Astrocyte of the cerebellum (primary cell): ENCODE measurements at places on chromosomes 6 and 20.

GRCh38 chr6:51986864-51987263, 100.5 kb downstream of the PKHD1 start:
- DNase-seq, result no peak

DNA sequence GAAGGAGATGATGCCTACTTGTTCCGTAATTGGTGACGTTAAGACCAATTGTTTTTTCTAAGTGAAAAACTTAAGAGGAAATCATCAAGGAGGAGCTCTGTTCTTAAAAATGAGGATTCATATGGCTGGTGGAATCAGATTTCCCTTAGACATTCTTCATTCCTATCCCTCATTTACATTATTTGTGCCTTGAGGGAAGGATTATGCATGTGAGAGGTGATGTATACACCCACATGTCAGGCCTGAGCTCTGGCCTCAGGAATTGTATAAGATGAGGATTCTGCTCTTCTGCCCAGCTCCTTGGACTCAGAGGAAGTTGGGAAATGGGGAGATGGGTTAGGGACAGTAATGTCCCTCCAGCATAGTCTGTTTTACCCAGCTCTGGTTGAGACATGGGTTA, 42.3 kb downstream of the SCP2D1 start:
- no peak for DNase-seq

DNA sequence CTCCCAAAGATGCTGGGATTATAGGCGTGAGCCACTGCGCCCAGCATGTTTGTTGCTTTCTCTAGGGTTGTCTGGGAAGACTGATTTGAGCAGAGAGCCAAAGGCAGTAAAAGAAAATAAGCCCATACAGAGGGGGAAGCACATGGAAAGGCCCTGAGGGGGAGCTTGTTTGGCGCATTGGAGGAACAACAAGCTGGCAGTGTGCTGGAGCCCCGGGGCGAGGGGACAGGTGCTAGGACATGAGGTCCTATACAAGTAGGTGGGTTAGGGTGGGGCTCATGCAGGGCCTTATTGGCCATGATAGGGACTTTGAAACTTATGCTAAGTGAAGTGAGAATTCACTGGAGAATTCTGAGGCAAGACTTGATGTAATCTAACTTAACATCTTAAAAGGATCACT, 35.3 kb downstream of the CD109 start:
- DNase-seq, result no peak

DNA sequence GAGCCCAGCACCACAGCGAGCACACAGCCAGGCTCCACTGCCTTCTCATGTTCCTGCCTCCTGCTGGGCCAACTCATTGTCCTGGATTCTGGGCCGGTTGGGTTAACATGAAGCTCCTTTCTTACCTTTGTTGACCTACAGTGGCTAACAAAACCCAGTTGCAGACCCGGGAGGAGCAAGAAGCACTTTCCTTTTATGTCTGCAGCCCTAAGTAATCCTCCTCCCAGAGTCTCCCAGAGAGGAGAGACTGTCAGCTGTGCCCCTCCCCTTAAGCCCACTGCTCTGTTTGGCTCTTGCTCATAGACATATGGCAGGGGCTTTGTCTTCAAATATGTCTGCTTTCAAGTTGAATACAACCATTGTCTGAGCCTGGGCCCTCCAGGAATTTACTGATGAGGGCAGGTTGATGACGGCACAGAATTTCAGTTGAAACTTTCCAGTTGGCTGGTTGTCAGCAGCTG, 55.2 kb downstream of the PSMB1 start:
- DNase-seq, result peak; percentile 39

- no peak for DNase-seq
These were observed 48.1 kb downstream of the HMGCLL1 start for GRCh38 chr6:55530931-55531330.

DNA sequence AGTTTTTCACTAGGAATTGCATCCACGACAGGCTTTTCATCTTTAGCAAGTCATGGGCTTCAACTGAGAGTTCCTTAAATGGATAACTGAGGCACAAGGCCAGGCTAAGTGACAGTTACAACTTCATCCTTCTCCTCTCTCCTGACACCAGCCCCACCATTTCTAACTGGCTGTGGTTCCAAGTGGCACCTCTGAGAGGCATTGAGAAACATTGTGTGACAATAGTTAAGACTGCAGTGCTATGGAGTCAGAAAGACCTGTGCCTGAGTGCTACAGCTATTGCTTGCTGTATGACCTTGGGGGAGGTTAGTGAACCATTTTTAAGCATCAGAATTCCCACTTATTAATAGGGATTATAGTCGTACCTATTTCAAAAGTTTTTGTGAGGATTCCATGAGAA, 26.2 kb upstream of the MLIP start:
- DNase-seq, result no peak

DNA sequence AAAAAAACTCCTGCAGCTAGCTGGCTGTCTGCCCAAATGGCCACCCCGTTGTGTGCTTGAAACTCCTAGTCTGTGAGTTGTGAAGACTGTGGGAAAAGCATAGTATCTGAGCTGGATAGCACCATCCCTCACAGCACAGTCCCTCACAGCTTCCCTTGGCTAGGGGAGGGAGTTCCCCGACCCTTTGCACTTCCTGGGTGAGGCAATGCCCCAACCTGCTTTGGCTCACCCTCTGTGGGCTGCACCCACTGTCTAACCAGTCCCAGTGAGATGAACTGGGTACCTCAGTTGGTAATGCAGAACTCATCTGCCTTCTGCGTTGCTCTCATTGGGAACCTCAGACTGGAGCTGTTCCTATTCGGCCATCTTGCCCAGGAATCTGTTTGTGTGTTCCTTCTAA, 260.6 kb upstream of the STXBP5 start:
- DNase-seq, result no peak

- DNase-seq, result no peak
These were observed 30.9 kb upstream of the SMOC2 start for GRCh38 chr6:168410035-168410434.

DNA sequence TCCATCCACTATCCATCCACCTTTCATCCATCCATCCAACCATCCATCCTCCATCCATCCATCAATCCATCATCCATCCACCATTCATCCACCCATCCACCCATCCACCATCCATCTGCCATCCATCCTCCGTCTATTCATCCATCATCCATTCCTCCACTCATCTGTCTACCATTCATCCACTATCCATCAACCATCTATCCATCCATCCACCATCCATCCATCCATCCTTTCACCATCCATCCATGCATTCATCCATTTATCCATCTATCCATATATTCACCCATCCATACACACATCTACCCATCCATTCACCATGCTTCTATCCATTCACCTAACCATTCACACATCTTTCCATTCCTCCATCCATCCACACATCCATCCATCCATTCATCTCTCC, 207.0 kb upstream of the CDH4 start:
- DNase-seq, result no peak

GRCh38 chr6:134647861-134648260, 302.0 kb downstream of the ALDH8A1 start:
- DNase-seq, result no peak

- no peak for DNase-seq
These were observed 632.5 kb upstream of the MMS22L start for GRCh38 chr6:97915537-97915936.

GRCh38 chr6:110329348-110329713, 28.8 kb downstream of the METTL24 start:
- DNase-seq, result no peak

- DNase-seq, result no peak
These were observed 171.3 kb downstream of the COL21A1 start for GRCh38 chr6:56076033-56076432.

DNA sequence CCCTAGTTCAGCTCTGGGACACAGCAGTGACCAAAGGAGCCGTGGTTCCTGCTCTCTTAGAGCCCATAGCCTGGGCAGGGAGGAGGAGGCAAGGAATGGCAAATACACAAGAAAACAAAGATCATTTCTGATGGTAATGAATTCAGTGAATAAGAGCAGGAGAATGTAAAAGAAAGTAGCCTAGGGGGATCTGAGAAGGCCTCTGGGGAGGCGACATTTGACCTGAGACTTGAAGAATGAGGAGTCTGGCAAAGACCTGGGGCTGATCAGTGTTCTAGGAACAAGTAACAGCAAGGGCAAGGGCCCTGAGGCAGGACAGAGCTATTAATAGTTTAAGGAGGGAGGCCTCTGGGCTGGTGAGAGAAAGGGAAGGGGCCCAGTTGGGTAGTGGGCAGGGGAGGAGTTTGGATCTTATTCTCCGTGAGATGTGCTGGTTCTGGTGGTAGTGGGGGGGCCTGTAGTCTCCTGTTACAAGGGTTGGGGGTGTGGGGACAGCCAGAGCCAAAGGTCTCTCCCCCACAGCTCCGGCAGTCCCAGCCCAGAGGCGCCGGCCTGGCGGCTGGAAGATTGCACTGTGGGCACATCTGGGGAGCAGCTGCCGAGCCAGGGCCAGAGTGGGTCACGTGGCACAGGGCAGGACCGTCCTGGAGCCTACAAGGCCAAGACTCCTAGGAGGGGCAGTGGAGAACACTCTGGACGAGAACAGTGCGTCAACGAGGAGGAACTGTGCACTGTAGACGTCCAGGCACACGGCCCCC, 9.3 kb upstream of the ID1 start:
- no peak for DNase-seq

DNA sequence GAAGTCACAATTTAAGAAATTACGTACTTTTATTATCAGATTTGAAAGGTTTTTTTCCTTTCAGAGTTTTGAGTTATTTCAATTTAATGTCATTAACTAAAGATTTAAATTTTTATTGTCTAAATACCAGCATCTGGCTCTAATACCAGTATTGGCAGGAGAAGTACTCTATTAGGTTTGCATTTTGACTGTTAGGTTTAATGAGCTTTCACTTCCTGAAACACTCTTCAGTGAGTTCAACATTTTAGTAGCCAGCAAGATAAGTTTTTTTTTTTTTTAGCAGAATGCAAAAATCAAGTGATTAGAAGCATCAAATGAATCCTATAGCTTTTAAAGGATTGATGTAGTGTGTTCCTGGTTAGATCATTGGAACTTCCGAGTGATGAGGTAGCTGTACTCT, 34.0 kb upstream of the SCGN start:
- DNase-seq, result no peak

DNA sequence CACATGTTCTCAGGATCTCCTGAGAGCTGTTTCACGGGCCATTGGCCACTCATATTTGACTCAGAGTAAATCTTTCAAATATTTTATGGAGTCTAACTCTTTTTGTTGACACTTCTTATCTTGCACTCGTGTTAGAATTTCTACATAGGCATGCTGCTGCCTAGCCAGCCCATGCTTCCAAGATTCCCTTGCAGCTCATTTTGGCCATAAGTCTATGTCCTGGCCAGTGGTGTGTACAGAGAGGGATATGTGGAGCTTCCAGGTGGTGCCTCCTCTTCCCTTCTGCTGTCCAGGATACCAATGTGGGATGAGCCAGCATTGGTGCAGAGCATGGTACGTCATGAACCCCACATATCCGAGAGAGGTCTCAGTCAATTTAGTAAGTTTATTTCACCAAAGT, 522.6 kb downstream of the QKI start:
- DNase-seq, result no peak

GRCh38 chr6:75201901-75202672, 3.8 kb downstream of the COL12A1 start:
- no peak for DNase-seq

- no peak for DNase-seq
These were observed 16.9 kb upstream of the UBE2V1 start for GRCh38 chr20:50129662-50130355.

DNA sequence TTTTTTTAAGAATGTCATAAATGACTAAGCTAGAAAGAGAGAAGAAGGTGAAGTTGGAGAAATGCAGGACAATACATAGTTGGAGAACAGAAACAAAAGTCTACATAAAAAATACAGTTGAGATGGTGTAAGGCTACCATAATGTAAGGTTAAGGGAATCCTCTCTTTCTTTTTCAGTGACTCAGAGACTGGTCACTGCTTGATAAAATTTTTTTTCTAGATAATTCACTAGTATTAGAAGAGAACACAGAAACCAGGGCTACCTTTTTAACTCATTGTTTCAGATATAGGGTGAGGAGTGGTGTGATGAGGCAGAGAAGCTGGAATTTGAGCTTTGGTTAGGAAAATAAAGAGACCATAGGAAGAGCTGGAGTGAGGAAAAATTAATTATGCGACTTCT, 18.2 kb upstream of the EDN1 start:
- no peak for DNase-seq

DNA sequence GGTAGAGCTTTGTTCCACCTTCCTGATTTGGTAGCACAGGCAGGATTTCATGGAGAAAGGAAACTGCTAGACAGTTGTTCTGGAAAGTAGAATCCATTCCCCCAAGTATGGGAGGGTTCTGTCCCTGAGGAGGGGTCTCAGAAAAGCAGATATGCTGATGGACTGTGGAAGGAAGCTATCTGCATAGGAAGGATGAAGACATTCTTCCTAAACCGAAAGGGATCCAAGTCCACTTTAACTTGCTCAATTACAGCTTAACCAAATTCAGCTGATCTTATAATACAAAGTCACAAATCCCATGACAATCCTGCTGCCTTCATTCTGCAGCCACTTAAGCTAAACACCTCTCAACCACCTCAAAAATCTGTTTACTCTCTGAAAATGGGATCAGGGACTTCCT, 2.6 kb downstream of the MAN1A1 start:
- DNase-seq, result no peak

GRCh38 chr20:63129991-63130657, 85.8 kb downstream of the YTHDF1 start:
- no peak for DNase-seq

- no peak for DNase-seq
These were observed 87.9 kb downstream of the KIF13A start for GRCh38 chr6:17899491-17899890.

- no peak for DNase-seq
These were observed 615.1 kb upstream of the NRSN1 start for GRCh38 chr6:23510778-23511510.

- no peak for DNase-seq
These were observed 84.5 kb downstream of the PLCB1 start for GRCh38 chr20:8216375-8217200.

DNA sequence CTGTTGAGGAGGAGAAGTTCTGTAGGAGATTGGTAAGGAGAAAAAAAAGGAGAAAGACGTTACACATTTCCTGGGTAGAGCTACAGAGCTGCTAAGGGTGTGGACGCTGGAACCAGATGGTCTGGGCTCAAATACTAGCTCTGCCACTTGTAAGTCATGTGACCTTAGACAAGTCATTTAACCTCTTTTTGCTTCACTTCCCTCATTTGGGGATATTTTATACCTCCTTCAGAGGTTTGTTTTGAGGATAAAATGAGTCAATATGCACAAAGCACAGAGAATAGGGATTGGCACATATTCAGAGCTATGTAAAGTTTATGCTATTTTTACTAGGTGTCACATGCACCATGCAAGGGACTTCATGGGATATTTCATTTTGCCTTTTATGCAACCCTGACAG, 708.8 kb downstream of the DHX35 start:
- no peak for DNase-seq

DNA sequence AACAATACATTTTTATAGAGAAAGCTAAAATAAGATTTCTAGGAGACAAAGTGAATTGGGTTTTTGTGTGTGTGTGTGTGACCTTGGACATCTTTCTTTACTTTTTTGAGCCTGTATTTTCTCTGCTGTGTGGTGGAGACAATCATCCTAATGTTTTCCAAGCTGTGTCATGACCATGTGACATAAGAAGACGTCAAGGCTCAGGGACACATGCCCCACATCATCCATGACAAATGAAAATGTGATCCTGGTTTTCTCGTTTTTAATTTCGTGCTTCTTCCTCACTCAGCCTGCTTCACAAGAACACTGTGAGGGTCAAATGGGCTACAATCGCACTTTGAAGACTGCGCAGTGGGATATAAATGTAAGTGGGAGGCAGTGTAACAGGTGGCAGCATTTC, 3.9 kb upstream of the BTNL2 start:
- no peak for DNase-seq
